ENCODE measurements at places on chromosomes 2 and 18.

DNA sequence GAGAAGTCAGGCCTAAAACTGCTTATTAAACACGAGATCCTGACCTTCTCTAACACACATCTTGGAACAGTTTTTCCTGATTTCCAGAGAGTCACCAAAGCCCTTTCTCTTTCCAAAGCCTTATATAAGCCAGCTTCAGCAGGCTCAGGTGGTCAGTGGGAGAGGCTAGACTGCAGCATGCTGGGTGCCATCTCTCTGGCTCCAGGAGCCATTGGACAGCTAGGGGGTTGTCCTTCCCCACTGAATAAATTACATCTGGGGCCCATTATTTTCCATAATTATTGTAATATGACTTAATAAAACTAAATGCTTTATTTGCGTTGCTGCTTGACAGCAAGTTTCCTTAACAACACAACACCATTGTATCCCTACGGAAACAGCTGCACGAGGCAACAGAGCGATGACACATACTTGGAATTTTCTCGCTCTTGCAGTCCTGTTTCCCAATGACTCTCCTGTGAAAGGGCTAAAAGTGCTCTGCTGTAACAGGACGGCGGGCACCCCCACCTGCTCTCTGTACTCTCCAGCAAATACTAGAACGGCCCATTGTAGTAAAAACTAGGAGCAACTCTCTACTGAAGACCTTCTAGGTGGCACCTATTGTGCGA is 160.6 kb downstream of the RNF144A start:
- no peak for DNase-seq

GRCh38 chr2:43273529-43273928 is 47.1 kb upstream of the ZFP36L2 start:
- no peak for DNase-seq

DNA sequence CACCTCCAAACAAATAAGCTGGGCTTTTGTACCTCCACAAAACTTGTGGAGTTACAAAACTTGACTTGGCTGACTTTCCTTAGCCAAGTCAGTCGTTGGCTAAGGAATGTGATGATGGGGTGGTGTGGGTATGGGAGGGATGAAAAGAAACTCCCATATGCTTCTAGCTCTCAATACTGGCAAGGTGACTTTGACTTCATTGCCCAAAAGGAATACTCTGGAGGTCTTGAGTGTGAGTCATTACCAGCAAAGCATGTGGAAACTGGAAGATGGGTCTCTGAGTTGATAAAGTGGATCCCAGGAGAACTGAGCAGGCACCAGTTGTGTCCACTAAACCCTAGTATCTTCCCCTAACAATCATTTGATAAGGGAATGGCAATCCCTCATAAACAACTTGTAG is 226.7 kb downstream of the GULP1 start:
- DNase-seq = no peak

GRCh38 chr2:240999873-241000541 is 1.6 kb downstream of the SNED1 start:
- no peak for DNase-seq

DNA sequence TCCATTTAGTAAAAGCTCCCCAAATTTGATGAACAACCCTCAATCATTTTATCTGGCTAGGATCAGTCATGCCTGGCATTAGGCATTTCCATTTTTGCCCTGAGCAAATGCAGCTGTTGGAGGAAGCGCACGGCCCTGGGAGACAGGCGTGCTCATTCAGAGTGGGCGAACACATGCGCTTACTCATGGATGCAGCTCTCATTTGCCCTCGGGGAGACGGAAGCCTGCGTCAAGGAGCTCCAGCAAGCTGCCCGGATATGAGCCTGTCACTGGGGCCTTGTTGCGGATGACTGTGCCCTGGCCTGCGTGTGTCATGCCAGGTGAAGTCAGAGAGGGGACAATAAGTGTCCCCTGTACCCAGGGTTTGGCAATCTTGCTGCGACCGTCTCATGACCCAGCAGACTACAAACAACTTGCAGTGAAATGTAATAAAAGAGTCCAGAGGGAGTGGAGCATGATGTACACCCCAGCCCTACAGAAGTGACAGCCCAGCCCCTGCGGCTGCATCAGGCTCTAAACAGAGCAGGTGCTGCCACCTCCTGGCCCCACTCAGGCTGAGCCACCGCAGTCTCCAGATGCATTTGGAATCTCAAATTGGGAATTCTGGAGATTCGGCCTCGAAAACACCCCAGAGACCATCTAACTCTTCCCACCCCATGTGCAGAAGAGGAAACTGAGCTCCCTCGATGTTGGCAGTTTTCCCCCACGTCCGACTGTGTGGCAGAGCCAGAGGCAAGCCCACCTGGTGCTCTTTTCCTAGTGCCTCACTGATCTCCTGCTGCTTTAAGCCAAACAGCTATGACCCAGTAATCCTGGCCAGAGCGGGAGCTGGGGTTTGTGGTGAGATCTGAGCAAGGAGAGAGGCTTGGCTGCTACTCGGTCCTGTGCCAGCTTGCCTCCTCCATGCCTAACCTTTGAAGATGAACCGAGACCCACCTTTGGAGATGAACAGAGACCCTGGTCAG is 105.0 kb upstream of the ALK start:
- peak; percentile 60 for DNase-seq

- peak; percentile 33 for DNase-seq
Measured at GRCh38 chr2:8682719-8683667, 1.1 kb downstream of the ID2 start.

GRCh38 chr18:9362869-9363268 is 28.3 kb downstream of the TWSG1 start:
- DNase-seq = no peak

- no peak for DNase-seq
Measured at GRCh38 chr2:234615643-234616356, 118.9 kb upstream of the ARL4C start.

DNA sequence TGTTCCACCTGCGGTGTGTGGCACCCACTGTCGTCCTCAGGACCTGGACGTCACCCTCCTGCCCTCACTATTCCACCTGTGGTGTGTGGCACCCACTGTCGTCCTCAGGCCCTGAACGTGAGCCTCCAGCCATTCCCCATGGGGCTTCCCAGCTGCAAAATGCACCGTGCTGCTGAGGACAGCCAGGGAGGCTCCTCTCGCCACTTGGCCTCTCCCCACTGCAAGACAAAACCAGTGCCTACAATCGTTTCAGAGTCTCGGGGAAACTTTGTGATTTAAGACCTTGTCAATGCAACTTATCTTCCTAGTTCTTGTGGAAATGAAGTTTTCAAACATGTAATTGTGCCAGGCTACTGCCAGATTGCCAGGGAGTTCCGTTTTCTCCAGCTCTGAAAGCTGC is 319.3 kb upstream of the SALL3 start:
- DNase-seq = no peak

DNA sequence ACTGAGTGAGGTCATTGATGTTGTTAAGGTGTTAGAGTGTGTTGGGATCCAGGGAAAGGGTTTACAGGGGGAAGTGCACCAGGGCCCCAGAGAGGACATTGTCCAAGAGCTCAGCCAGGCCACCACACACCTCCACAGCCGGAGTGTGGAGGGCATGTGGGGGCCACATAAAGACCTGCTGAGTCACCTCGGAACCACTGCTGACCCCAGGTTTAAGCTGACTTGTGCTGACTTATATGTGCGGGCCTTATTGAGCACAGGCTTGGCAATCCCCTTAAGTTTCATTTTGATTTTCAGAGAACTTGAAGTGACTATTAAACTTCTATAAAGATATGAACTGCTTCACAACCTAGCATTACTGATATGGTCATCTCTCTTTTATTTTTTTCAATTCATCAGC is 166.2 kb upstream of the MAP3K20 start:
- no peak for DNase-seq

DNA sequence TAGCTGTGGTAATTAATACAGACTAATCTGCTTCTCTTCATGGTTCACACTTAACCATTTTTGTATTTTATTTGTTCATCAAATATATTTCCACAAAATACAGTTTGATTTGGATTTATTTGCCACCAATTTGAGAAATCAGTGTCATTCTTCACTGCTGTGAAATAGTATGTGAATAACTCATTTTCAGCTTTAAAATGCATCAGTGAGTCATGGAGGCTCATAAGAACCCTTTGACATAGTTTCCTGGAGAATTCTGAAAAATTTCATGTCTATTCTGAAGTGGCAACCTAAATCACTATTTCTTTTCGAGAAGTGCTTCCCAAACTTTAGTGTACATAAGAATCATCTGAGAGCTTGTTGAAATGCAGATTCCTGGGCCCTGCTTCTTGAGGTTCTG is 1026.7 kb upstream of the ACVR2A start:
- DNase-seq = no peak

GRCh38 chr18:44693030-44693784 is 12.5 kb downstream of the SETBP1 start:
- no peak for DNase-seq

- DNase-seq = no peak
Measured at GRCh38 chr2:29723255-29724001, 198.0 kb downstream of the ALK start.

DNA sequence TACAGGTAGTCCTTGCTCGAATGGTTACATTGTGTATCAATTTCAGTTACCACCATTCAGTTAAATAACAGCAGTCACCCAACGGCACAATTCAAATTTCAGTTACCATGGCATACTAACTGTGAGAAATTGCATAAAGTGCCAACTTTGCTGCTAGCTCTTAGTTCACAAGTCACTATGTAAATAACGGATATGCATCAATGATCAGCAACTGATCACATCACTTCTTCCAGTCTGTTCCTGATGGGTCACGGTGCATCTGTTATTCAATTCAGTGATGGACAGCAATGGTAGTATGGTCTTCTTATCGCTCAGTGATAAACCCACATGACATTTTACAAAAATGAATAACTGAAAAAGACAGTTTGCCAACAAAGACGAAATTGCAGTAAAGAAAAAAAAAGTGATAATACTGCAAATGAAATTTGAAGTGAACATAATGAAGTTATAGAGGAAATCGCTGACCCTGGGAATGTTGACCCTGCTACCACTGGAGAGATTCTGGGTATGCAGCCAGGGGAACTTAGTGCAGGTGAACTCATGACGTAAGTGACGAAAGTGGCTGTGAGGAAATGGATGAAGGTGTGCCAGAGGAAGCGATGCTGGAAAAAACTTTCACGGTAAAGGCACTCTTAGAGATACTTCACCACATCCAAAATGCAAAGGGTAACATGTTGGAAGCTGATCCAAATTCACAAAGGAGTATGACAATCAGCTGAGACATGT is 25.9 kb upstream of the RAPGEF4 start:
- DNase-seq = no peak

DNA sequence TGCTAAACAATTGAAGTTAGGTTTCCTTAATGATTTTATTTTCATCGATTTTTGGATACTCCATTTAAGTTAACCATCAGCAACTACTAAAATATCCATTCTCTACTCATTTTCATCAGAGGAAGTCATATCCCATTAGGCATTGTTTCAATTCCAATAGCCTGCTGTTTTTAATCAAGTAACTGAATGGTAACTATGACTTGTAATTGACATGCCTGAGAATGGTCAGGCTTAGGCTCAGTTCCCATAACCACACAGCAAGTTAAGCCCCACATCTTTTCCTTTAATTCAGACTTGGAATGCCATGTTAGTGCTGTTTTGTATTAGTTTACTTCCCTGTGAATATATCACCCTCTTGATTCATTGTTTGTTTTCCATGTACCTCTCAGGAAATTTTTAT is 398.8 kb downstream of the ARHGAP15 start:
- DNase-seq = no peak

GRCh38 chr2:55365303-55365702 is 54.4 kb downstream of the CCDC88A start:
- no peak for DNase-seq

DNA sequence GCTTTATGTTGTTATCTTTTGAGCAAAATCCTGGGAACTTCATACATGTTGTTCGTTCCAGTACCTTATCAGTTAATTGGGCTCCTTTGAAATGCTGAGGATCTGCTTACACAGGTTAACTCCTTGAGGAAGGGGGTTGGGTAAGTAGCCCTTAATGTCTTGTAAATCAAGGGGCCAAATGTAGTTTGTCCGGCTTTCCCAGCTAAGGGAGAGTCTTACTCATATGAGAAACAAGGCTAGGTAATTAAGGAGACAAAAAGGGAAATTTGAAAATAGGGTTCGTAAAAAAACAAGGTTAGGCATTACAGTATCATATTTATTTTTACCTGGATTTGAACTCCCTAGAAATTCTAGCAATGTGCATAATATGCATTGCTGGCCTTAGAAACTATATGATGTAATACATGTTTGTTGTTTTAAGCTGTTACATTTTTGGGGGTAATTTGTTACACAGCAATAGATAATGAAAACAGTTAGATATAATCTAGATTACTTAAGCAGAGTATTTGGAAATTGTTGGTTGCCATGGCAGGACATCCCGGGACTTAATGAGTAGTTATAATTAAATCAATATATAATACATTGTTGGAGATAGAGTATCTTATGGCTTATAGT is 30.9 kb upstream of the RNF149 start:
- no peak for DNase-seq

- no peak for DNase-seq
Measured at GRCh38 chr18:55650363-55650870, 62.4 kb upstream of the TCF4 start.

DNA sequence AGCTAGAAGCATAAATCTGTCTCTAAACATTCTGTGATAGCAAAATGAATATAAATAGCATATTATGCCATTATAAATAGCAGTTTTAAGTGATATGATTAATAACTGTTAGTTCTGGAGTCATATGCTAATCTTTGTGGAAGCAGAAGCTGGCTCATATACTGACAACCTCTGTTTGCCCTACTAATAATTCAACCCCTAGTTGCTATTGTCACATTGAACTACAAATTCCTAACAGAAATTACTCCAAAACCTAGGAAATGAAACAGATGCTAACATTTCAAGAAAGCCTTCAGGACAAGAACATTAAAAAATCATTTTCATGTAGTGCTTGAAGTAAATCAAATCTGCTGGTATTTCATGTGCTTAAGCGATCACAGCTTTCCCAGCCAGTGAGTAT is 28.2 kb downstream of the CALCRL start:
- DNase-seq = no peak

DNA sequence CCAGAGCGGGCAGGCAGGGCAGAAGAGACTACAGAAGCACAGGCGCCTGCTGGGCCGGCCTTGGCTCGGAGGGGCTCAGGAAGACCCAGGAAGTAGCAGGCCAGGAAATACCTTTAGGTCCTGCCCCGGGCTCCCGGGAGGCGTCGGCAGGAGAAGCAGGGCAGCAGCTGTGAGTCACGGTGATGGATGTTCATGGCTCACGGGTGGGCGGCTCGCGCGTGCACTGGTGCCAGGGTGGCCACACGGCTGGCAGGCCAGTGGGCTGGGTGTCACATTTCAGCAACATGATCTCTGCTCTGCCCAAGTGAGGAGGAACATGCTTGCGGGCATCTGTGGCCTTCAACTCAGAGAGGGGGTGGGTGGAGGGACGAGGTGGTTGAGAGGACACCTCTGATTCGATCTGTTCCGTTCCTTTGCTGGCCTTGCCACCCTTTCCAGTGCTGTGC is 139.3 kb downstream of the KLHL29 start:
- DNase-seq = peak; percentile 74

- no peak for DNase-seq
Measured at GRCh38 chr2:69827796-69828540, 1.5 kb upstream of the GMCL1 start.

DNA sequence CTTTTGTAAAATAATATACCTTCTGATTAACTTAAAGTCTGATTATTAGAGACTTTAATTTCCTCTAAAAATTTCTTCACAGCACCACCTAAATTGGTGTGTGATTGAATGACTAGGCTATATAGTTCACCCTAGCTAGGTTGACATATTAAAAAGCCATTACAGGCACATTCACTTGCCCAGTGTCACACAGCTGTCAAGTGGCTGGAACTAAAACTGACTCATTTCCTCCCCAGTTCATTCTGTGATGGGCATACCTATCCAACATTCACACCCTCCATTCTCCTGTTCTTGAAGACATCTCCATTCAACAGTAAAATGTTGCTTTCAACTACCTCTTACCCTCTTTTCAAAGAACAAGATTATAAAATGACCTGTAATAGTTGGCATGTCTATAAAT is 334.5 kb downstream of the ARHGAP15 start:
- DNase-seq = no peak

Measured in H4 (cell line).